ENCODE measurements at places on chromosomes 12 and 14.

GRCh38 chr12:86914721-86915120 lies 658.5 kb upstream of the MGAT4C start:
- DNase-seq, result peak; percentile 80

- DNase-seq, result no peak
Measured at GRCh38 chr14:33631021-33631420, 319.9 kb downstream of the EGLN3 start.

- no peak for DNase-seq
Measured at GRCh38 chr14:64795921-64796320, 83.8 kb downstream of the SPTB start.

DNA sequence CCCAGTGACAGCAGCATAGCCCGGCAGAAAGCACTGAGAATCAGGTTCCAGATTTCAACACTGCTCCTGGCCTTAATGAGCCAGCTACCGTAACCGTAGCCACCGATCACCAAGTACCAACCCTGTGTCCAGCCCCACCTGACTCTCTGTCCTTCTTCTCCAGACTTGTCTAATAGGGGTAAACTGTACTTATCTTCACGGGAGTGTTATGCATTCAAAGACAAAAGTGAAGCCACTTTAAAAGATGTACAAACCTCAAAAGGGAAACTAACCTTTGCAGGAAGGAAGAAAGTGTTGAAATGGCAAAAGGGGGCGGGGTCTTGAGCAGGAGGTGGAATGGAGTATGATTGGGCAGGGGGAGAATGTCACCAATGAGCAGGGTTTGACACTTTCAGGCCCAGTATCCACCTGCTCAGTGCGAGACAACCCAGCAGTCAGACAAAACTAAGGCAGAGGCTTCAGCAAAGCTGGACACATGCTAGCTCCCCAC lies 226.1 kb downstream of the CHST11 start:
- DNase-seq, result no peak

GRCh38 chr14:60101786-60102185 lies 10.1 kb downstream of the PCNX4 start:
- no peak for DNase-seq

DNA sequence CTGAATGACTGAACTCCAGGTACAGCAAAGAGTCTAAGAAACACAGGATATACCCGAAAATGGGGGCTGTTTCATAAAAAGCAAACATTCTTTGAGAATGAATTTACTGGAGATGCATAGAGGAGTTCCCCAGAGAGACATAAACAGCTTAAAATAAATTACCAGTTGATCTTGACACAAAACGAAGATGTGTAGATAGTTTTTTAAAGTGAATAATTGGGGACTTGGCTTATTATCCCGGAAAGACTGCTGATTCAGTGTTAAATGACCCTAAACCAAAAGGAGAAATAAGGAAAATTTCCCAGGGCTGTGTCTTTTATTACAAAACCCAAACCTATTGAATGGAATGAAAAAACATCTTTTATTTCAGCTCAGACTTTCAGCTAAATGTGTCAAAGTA lies 1052.8 kb upstream of the TMEM132C start:
- no peak for DNase-seq

DNA sequence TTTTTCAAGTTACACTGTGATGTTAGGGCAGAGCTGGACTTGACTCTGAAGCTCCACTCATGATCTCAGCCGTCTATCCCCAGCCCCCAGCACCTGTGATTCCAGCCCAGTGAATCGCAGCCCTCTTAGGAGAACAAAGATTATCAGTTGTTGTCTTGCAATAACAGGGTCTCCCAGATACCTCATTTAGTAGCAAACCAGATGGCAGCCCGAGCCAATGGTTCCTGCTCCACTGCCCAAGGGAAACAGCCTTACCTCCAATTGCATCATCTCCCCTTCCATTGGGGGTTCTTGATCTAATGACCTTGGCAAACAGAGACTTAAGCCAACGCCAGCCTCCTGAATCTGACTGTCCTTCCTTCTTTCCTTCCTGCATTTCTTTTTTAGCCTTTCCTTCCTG lies 371.2 kb downstream of the BCL11B start:
- no peak for DNase-seq

DNA sequence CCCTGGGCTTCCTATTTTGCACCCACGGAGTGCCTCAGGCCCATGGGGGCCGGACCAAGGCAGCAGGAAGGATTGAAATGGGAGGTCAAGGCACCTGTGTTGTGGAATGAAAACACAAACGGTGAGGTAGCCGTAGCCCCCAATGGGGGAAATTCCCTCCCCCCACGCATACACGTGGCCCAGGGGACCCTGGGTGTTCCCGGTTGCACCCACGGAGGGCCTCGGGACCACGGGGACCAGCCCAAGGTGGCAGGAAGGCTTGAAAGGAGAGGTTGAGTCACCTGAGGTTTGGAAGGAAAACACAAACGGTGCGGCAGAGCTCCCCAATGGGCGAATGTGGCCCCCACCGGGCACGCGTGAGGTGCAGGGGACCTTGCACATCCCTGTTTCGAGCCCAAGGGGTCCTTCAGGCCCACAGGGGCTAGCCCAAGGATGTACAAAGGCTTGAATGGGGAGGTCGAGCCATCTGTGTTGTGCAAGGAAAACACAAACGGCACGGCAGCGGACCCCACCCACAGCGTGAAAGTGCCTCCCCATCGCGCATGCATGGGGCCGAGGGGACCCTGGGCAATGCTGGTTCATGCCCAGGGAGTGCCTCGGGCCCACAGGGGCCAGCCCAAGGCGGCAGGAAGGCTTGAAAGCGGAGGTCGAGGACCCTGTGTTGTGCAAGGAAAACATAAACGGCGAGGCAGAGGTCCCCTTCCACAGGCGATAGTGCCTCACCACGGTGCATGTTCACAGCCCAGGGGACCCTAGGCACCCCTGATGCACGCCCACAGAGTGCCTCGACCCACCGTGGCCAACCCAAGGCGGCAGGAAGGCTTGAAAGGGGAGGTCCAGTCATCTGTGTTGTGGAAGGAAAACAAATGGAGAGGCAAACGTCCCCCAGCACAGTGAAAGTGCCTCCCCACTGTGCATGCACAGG lies 376.7 kb downstream of the ALG10 start:
- no peak for DNase-seq

GRCh38 chr12:21962236-21962635 lies 21.0 kb upstream of the ABCC9 start:
- no peak for DNase-seq

- DNase-seq, result no peak
Measured at GRCh38 chr14:57611555-57612075, 118.0 kb upstream of the CCDC198 start.

DNA sequence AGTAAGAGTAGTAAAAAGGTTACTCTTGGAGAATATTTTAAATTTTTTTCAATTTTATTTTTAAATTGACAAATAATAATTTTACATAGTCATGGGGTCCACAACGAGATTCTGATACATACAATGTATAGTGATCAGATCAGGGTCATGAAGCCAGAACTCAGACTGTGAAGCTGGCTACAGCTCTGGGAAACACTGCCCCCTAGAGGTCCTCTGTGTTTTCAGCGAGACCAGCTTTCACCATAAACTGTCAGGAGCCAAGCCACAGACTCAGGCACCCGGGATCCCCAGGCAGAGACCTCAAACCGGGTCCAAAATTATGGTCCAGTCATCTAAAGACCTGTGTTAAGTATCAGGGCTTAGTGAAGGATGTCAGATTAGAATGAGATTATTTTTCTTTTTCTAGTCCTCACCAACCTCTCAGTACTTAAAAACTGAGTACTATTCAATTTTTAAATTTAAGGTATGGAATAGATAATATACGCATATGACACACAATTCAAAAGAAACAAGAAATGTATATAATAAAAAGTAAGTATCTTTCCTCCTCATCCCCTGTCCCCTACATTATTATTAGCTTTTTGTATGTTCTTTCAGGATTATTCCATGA lies 397.1 kb downstream of the MDGA2 start:
- peak; percentile 77 for DNase-seq

DNA sequence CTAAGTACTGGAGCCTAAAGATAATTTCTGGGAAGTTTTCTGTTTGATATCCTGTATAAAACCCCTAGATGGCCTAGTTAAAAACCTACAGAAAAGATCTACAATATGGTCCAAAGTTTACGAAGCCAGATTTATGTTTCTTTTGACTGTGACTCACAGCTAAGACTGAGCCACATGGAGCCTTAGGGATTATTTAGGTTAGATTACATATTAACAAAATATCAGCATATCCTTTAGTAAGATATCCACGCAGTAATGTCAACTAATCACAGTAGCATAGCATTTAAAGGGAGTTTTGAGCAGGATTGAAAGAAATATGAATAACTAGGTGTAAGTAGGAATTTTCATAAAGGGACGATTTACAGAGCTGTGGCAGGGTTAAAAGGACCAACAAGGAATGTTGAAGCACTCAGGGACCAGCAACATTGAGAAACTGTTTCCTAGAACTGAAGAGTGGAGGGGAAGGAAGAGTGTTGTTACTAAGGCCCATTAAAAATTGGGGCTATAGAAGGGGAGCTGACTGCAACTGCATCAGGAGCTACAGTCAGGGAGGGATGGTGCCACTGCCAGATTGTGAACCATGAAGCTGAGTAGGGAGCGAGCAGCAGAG lies 155.5 kb downstream of the DACT1 start:
- no peak for DNase-seq

- DNase-seq, result no peak
Measured at GRCh38 chr12:94239332-94239993, 91.1 kb downstream of the PLXNC1 start.

DNA sequence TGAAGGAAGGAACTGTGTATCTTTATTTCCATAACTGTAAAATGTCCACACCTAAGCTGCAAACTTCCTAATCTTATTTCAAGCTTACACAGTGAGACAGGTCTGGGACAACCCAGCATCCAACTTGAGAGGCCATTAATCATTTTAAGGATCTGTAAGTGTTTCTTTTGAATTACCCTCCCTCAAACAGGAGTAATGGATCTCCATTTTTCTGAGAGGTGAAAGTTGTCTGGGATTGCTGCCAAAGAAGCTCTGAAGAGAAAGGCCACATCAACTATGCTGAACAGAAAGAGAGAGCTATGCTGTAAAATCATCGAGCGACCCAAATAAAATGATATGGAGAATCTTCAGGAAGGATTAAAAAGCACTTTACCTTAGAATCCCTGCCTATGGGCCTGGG lies 131.7 kb upstream of the CPNE8 start:
- peak; percentile 53 for DNase-seq

- DNase-seq, result no peak
Measured at GRCh38 chr14:24673534-24674203, 39.7 kb upstream of the GZMB start.

GRCh38 chr12:14956024-14956891 lies 5.1 kb downstream of the ARHGDIB start:
- DNase-seq, result no peak

- no peak for DNase-seq
Measured at GRCh38 chr12:29066011-29066588, 83.0 kb upstream of the FAR2 start.

DNA sequence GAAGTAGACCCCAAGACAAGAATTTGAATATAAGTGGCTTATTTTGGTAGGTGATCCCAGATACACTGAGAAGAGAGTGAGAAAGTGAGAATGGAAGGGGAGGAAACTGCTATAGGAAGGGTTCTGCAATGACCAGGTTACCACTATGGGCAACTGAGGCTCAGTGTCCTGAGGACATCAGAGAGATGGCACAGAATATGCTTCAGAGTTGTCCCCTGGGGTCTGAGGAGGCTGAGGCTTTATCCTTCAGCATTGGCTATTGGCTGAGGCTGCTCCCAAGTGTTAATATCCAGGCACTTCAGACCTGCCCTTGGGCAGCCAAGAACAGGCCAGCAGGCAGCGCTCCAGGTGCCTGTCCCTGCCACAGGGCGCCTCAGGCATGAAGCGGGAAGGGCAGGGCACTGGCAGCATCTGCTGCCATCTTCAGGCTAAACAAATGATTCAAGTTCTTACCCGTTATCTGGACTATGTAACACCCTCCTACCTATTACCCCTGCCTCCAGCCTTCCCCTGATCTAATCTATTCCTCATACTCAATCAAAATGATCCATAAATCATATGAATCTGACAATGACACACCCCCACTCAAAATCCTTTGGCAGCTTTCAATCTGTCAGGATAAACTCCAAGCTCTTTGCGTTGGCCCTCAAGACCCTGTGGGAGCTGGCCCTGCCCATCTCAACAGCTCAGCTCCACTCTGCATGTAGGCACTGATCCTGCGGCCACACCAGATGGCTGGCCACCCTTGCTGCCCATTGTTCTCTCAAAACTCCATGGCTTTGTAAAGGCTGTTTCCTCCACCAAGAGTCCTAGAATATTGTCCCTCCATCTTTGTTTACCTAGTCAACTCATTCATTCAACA lies 42.4 kb downstream of the CKAP4 start:
- DNase-seq, result no peak

DNA sequence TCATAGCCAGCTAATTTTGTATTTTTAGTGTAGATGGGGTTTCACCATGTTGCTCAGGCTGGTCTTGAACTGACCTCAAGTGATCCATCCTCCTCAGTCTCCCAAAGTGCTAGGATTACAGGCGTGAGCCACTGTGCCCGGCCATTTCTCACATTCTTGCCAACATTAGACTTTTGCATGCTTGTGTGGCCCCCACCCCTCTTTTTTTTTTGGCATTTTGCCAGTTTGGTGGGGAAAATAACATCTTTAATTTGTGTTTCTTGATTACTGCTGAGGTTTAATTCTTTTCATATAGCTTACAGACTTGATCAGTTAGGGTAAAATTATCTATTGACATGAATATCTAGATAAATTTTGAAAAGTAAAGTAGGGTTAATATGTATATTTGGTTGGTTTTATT lies 3.8 kb downstream of the CCT2 start:
- DNase-seq, result no peak

- DNase-seq, result peak; percentile 73
Measured at GRCh38 chr12:52741375-52742195, 35.6 kb downstream of the KRT76 start.

DNA sequence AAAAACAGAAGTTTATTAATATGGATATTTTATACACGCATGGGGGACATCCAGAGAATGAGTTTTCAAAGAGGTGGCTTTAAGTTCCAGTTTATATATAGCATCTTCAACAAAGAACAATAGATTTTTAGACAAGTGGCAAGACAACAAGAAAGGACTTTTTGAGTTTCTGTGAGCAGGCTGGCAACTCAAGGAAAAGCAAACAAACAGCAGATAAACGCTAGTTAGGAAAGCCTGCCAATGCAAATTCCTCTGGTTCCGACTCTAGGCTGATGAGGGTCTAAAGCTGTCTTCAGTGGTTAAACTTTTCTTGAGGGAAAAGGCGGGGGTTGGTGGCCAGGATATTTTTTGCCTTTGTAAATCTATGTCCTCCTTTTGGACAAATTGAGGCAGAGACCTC lies 78.4 kb upstream of the EEA1 start:
- peak; percentile 40 for DNase-seq

GRCh38 chr12:3437986-3438385 lies 53.0 kb upstream of the PRMT8 start:
- no peak for DNase-seq
